ENCODE measurements at places on chromosomes 11 and 22.

DNA sequence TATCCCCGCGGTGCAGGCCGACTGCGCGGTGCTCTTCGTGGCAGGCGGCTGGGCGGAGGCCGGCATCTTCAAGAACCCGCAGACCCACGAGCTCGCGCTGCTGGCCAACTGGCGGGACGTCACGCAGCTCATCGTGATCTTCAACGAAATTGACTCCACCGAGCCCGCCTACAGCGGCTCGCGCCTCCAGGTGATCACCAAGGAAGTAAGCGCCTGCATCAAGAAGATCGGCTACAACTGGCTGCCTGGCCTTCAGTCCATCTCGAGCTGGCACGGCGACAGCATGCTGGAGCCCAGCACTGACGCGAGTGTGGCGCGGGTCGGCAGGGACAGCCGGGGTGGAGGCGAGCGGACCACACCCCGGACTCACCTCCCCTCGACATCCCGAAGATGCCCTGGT, 53.9 kb upstream of the MTNR1B start:
- no peaks in the 10 kb centered on the region for H3K4me1 ChIP-seq
- peaks cover 10% of the 10 kb centered on the region for H3K27me3 ChIP-seq
- H3K36me3 ChIP-seq: no peaks in the 10 kb centered on the region

GRCh38 chr11:65314501-65315203, at the start of gene CDC42EP2:
Gene CDC42EP2 (plus strand): TSS chr11:65314866. CDS start chr11:65320899, 6,033 bp downstream.
- peak within 1 kb of the TSS; percentile 78 for H3K4me3 ChIP-seq
- DNase-seq: peak; percentile 93
- no peak within 1 kb of the TSS for H3K27ac ChIP-seq
- peaks cover 26% of the 10 kb centered on the region for H3K27me3 ChIP-seq
- peaks cover 57% of the 10 kb centered on the region for H3K4me1 ChIP-seq
- H3K36me3 ChIP-seq: no peaks in the 10 kb centered on the region

DNA sequence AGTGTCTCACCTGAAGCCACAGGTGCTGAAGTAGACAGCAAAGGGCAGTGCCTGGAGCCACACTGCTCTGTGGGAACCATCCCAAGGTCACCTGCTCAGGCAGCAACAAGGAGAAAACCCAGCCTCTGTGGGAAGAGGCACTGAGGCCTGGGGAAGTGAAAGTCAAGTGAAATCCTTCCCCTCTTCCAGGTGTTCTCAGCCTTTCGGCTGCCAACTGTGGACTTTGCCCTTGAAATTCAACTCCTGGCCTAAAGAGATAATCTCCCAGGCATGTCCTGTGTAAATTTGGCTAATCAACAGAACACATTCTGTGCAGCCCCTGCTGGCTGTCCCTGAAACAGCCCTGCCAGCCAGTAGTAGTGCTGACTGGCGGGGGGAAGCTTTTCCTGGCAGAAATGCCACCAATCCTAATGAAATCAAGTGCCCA, 112.1 kb downstream of the RPL27A start:
- H3K4me1 ChIP-seq: no peaks in the 10 kb centered on the region
- H3K4me3 ChIP-seq: no peak overlapping the region
- no peak for DNase-seq
- H3K36me3 ChIP-seq: peaks cover 36% of the 10 kb centered on the region
- peaks cover 2% of the 10 kb centered on the region for H3K27me3 ChIP-seq

GRCh38 chr11:70481625-70482528, 83.5 kb downstream of the CTTN start:
- H3K4me3 ChIP-seq: no peak overlapping the region
- no peak for DNase-seq
- H3K27me3 ChIP-seq: peaks cover 7% of the 10 kb centered on the region
- no peaks in the 10 kb centered on the region for H3K36me3 ChIP-seq
- peak overlapping the region; percentile 68 for H3K27ac ChIP-seq
